ENCODE measurements at places on chromosomes 16 and 17. TPM values are rescaled to one million over a fixed set of nuclear protein-coding genes. Genes with fewer than 3 reads are reported as not detected.

Gene SYNGR2
- total RNA-seq = 92.0 TPM

Gene SCN4A
- 0.93 TPM for total RNA-seq

Gene FBXO39
- 1.0 TPM for total RNA-seq

Gene MAF
- total RNA-seq = 46.7 TPM

Gene HOXB3
- total RNA-seq = 2.9 TPM

Gene CDH3
- 24.3 TPM for total RNA-seq

- DNase-seq = no peak
Measured at GRCh38 chr16:12811441-12812383, 8.0 kb upstream of the CPPED1 start.

DNA sequence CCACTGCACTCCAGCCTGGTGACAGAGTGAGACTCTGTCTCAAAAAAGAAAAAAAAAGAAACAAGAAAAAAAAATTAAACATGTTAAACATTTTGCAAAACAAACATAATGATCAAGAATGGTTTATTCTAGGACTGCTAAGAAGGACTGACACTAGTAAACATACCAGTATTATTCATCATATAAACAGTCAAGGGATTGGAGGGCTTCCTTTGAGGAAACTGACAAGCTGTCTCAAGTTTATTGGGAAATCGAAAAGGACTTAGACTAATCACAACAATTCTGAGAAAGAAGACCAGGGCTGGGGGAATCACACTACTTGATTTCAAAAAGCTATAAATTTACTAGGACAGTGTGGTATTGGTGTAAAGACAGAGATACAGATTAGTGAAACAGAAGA, 75.5 kb downstream of the MYH10 start:
- DNase-seq = no peak

- no peak for DNase-seq
Measured at GRCh38 chr17:69828087-69828486, 246.9 kb upstream of the KCNJ16 start.

DNA sequence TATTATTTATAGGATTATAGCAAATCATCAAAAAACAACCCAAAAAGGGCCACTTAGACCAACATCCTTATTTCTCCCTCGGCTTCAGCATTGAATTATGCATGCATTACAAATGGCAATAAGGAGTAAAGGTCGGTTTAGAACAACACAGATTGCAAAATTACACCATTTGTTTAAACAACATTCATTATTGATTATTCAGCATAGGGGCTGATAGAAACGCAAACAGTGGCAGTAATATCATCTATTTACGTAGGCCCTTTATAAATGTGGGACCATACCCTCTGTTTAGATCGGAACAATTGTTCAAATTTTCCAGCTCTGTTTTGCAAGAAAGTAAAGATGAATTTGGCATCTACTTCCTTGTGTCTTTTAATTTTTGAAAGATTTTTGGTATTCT, 153.3 kb downstream of the WWOX start:
- DNase-seq = no peak

GRCh38 chr16:48860341-48860740, 250.4 kb upstream of the N4BP1 start:
- no peak for DNase-seq

DNA sequence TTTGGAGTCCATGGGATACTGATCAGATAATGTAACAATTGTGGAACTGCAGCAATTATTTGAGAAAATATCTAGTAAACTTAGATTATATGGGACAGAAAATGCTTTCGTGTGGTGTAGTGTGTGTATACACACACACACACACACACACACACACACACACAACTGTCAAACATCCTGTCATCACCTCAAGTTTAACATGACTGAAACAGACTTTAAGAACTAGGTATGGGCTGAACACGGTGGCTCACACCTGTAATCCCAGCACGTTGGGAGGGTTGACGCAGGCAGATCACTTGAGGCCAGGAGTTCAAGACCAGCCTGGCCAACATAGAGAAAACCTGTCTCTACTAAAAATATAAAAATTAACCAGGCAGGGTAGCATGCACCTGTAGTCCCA, 544 bp upstream of the EVI2A start:
- DNase-seq = peak; percentile 20

GRCh38 chr16:50941681-50942080, 199.8 kb downstream of the CYLD start:
- no peak for DNase-seq

- no peak for DNase-seq
Measured at GRCh38 chr16:51034481-51035109, 116.5 kb downstream of the SALL1 start.

DNA sequence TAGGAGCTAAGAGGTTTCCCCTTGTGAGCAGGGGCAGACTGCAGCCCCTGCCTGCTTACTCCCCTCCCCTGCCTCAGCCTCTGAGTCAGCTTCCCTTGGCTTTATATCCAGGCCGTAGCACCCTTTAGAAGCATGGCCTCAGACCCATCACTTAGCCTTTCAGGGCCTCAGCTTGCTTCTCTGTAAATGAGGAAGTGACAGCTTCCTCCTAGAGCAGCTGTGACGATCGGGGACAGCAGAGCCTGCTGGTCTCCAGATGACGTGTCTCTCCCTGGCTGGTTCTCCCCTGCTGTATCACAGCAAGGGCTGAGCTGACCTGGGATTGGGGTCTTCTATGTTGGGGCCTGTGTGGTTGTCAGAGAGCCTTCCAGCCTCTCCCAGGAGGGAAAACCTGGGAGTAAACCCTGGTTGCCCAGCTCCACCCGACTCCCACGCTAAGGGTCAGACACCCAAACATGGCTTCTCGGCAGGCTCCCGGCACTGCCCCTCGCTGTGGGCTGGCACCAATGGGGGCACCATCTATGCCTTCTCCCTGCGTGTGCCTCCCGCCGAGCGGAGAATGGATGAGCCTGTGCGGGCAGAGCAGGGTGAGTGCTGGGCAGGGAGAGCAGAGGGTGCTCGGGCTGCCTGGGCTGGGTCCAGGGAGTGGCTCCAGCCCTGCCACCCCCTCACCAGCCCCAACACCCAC, 16.3 kb upstream of the MYO15B start:
- DNase-seq = no peak

GRCh38 chr16:12201866-12202265, 225.3 kb downstream of the SNX29 start:
- no peak for DNase-seq

DNA sequence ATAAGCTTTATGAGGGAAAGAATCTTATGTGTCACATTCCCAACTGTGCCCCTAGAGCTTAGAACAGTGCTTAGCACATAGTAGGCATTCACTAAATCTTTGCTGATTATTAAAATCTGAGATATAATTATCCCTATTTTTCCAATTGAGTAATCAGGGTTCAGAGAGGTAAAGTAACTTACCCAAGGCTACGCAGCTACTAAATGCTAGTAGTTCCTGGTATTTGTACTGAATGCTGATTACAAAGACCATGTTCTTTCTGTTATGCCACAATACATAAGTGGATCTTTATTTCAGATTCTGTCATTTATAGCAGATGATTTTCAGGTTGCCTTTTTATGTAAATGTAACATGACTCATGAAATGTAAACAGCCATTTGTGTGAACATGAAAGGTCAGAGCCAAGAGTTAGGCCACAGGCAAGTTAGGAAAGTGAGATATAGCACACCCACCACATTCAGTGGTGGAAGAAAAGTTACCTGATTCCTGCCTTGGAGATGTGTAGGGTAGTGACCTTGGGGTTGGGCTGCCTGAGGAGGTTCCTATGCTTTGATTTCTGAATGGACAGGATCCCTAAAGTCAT, 77.2 kb downstream of the FTO start:
- no peak for DNase-seq

GRCh38 chr17:79842656-79843473, 3.6 kb upstream of the CBX4 start:
- peak; percentile 45 for DNase-seq

GRCh38 chr16:59180083-59180476, 446.0 kb upstream of the GOT2 start:
- no peak for DNase-seq

- DNase-seq = peak; percentile 74
Measured at GRCh38 chr17:43608313-43608712, 53.4 kb downstream of the MEOX1 start.

GRCh38 chr16:66523861-66524354, 26.0 kb downstream of the TK2 start:
- DNase-seq = peak; percentile 51

GRCh38 chr16:65634291-65634690, 512.4 kb upstream of the CDH11 start:
- no peak for DNase-seq

GRCh38 chr16:51321251-51321650, 170.2 kb upstream of the SALL1 start:
- no peak for DNase-seq

- no peak for DNase-seq
Measured at GRCh38 chr16:77443357-77444146, 8.7 kb upstream of the ADAMTS18 start.

DNA sequence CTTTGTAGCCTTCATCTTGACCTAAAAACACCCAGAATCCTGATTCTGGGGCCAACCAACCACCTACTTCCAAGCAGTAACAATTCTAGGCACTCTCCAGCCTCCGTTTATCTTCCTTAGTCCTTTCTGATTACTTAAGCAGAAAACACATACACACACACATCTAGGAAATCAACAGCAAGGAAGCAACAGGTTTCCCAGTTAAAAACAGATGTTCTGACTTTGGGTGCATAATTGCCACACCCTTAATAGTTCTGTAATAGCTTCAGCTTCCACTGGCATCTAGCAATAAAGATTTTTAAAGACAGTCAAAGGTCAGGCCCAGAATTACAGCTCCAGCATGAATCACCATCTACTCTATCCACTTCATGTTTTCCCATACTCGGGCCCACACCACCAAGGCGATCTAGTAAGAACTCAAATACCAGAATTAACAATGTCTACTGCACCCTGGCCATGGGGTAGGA, 2.6 kb downstream of the ARHGAP17 start:
- no peak for DNase-seq

GRCh38 chr16:17770104-17770503, 299.3 kb upstream of the XYLT1 start:
- no peak for DNase-seq

DNA sequence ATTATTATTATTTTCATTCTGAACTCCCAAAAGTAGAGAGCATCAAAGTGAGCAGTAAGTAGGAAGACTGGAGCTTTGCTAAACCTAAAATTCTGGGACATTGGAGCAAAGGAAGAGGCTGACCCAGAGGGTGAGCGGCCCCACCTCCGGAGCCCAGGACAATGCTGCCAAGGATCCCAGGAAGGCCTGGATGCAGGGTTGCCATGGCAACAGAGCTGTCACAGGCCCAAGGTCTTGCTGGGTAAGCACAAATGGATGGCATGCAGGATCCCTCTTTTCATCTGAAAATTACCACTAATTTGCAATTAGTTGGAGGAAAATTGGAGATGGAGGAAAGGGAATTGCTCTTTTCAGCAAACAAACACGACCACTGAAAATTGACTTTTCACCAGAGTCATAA, 457.9 kb upstream of the CDH5 start:
- no peak for DNase-seq
